LHCN-M2 (cell line): ENCODE measurements at places on chromosomes 13 and 19. TPM values are rescaled to one million over a fixed set of nuclear protein-coding genes. Genes with fewer than 3 reads are reported as not detected.
A peak's percentile ranks its signal among the peaks of the same experiment; 100 is the strongest.

- DNase-seq: peak; percentile 76
Measured at GRCh38 chr13:52405767-52406494, at the start of gene THSD1. Gene THSD1, minus strand, starts transcription at chr13:52406172. Its CDS starts 3,572 bp downstream, at chr13:52402600.

- DNase-seq: no peak
Measured at GRCh38 chr19:35265900-35266519, 2.8 kb upstream of the USF2 start.

DNA sequence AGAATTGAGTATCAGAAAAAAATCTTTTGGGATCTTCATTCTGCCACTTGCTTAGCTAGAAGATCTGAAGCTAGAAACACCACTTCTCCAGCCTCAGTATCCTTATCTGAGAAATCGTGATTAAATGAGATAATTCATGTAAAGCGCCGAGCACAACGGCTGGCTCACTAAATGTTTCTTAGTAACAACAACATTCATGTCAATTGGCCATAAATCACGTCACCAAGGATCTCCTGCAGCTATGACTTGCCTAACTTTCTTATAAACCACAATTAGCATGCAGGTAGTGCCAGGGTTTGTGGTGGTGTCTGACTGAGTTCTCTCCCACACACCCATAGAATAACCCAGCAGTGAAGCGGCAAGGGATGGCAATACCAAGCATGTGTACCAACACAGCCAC lies 501.3 kb downstream of the EFNB2 start:
- DNase-seq: no peak

GRCh38 chr13:43238341-43239083 lies 215.1 kb downstream of the DNAJC15 start:
- DNase-seq: no peak

GRCh38 chr13:34322014-34322742 lies 504.2 kb downstream of the RFC3 start:
- no peak for DNase-seq

GRCh38 chr19:36046443-36047050 lies 7.5 kb downstream of the THAP8 start:
- DNase-seq: no peak

- no peak for DNase-seq
Measured at GRCh38 chr13:34467450-34468083, 474.5 kb upstream of the NBEA start.

DNA sequence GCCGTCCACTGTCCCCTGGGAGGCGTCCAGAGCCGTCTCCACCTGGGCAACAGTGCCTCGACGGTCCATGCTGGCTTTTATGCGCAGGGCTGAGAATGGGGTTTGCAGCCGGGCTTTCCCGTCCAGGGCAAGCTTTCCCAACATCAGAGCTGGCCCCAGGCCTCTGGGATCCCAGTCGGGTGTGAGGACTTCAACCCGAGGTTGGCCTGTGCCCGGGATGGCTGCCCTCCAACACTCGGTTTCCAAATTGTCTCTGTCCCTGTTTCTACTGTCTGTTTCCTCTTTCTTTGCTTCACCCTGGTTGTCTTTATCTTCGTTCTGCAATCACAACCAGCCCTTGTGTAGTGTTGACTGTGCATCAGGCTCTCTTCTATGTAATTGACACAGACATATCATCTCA lies at the start of gene IFNL4:
TSS of gene IFNL4 (minus strand) at position 51 of the 400 bp plus-strand sequence.
- DNase-seq: no peak

DNA sequence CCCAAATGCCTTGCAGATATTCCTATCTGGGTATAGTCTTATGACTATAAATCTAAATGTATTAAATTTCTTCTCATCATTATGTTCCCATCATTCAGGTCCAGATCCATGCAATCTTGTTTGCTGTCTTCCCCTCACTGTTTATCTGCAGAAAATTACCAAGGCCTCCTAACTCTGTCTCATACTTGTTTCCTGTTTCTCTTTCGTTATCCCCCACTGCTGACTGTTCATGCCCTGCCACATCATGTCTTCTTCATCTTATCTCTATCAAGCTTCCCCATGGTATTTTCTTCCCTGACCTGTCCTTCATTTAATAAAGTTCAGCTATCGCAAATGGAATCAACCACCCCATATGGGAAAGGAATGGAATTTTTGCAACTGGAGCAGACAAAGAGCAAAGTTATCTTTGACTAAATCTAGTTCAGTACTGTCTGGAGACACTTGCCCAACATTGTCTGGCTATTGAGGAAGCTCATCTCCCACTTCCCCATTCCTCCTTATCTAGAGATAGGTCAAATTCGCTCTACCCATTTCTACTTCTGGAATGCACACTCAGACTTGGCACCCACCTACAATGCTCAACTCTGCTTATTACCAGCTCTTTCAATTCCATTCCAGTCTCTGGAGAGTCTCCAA lies 1358.1 kb downstream of the EFNB2 start:
- no peak for DNase-seq

DNA sequence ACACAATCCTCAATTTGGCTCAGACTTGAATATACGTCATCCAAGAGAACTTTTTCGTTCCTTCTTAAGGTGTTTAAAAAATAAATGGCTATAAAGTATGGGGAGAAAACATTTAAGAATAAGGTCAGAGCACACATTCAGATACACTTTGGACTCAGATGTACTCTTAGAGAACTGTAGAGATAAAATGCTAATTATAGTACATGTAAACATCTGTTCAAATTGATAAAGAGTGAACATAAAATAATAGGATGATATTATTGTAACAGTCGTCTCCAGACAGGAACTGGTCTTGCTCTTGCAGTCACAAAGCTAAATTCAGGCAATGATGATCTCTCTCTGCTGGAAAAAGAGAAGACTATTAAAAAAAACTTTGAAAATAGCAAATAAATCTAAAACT lies 91.4 kb downstream of the RBM26 start:
- DNase-seq: no peak

DNA sequence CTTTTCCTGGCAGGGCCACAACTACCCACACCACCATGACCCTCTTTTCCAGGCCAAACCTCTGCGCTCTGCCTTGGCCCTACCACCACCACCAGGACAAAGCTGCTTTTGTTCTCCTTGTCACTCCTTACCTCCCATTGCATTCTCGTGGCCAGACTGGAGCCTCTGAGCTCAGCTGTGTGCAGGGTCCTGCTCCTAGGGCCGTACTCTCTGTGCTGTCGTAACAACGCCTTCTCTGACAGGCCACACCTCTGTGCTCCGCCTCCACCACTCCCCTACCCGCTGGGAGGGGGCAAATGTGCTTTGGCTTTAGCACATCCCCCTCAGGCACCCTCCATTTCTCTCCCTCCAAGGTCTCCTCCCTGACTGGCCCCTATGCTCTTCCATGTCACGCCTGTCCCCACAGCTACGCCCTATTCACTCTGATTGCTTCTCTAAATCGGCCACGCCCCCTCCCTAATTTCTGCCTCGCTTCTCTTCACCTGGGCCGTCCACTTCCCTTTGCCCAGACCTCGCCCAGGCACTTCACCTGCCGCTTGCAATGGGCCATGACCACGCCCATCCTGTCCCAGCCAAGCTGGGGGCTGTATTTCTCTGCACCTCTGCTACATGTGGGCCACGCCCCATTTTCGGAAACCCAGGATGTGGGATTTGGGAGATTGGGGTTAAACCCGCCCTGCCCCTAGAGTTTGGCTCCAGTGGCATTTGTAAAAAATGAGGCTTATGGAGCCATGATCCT lies 472.3 kb downstream of the KLF12 start:
- DNase-seq: no peak

DNA sequence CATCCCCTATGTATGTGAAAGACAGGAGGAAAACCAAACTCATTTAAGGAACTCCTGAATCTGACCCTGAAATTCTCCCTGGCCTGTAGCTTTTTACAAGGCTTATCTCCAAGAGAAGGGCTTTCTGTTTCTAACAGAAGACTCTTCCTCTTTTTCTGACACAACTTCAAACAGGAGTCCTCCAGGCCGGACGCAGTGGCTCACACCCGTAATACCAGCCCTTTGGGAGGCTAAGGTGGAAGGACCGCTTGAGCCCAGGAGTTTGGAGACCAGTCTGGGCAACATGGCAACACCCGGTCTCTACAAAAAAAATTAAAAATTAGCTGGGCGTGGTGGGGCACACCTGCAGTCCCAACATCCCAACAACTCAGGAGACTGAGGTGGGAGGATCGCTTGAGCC lies 41.9 kb downstream of the CARS2 start:
- DNase-seq: no peak

DNA sequence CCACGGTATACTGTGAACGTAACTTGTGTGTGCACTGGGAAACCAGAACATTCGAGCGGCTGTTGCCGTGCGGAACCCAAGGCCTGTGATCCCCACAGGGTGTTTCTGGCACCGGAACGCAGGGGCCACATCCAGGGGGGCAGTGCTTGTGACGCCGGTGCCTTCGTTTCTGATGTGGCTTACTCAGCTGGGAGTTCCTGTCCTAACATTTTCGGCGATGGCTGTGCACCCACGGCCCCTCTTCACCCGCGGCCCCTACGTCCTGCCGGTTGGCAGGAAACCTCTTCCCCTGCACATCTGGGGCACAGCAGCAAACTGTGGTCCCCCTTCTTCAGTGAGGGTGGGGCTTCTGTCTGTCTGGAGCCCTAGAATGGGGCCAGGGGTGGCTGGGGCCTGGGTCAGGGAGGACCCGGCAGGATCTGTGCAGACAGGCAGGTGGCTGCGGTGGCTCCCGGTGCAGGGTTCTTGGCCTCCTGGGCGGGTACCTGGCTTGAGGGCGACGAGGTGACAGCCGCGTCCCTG lies 26.2 kb downstream of the CSNK1G2 start:
- DNase-seq: no peak

DNA sequence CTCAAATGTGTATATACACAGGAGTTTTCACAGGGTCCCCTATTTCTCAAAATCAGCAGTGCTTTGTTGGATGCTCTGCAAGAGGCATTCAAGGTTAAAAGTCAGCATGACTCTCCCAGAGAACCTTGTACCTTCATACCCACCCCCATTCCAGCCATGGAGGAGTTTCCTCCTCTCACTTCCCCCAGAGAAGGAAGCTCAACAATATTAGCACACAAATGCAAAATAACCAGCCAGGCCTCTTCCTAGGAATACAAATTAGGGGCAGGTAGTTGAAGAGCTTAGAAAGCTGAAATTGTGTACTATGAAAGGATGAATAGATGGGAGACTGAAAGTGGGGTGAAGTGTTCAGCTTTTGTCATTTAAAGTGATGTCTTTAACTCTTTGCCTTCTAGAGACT lies 43.8 kb downstream of the SPRY2 start:
- DNase-seq: no peak

DNA sequence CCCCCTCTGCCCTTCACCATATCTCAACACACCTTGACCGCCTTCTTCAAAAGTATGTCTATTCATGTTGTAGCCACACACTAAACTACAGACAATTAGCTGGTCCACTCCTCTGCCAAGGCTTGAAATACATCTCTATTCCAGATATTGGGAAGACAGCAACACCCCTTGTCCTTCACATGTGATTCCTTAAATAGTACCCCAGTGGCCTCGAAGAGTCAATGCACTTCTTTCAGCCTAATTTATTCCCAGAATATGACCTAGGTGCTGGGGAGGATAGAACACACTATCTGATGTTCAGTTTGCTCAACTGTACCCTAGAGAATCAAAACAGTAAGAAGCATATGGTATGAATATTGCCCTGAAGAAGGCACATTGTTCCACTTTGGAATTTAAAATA lies 82.4 kb upstream of the DACH1 start:
- DNase-seq: no peak

DNA sequence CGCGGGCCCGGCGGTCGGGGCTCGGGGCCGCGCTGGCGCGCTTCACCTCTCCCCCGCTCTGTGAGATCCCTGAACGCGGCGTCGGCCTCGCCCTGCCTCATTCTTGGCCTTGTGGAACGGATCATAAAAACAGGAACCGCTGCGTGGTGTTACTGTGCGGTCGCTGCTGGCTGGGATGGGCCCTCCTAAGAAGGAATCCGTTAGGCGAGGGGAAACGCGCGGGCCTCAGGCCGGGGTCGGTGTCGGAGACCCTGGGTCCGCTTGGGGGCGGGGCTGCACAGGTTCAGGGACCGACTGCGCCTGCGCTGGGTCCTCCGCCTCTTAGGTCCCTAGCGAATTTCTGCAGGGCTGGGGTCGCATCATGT lies 381 bp downstream of the CKAP2 start:
- peak; percentile 62 for DNase-seq

DNA sequence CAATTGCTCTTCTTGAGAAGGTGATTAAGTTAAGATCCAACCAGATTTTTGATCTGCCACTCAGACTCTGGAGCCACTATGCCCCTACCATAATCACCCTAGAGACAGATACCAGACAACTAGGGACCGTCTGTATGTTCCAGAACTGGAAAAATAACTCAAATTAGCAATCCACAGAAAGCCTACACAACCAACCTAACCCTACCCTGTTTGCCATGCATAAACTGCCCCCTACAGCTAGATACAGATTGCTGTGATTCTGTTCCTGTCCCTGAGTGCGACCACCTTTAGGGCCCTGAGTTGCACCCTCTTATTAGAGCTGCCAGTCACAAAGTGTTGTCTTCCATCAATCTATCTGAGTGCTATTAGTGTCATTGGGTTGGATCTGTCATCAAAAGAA lies 929.8 kb upstream of the SLITRK1 start:
- no peak for DNase-seq

GRCh38 chr13:97310809-97311436 lies 88.8 kb downstream of the MBNL2 start:
- no peak for DNase-seq

DNA sequence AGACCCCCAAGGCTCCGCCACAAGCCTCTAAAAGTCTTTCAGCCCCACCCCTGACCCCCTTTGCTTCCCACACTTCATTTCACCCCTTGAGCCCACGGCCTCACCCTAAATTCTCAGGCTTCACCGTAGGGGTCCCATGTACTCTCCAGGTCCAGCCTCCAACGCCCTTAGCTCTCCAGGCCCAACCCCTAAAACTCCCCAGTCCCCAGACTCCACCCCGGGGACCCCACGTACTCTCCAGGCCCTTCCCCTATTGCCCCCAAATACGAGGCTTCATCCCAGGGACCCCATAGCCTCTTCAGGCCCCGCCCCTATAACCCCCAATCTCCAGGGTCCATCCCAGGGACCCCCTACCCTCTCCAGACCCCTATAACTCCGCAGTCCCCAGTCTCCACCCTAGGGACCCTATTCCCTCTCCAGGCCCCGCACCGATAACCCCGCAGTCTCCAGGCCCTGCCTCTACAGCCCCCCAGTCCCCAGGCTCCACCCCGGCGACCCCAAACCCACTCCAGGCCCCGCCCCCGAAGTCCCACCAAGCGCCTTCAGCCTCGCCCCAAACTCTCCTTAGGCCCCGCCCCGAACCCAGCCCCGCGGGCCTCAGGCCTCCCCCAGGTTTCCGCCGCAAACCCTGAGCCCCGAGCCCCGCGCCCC lies 619 bp downstream of the MED16 start:
- DNase-seq: no peak

DNA sequence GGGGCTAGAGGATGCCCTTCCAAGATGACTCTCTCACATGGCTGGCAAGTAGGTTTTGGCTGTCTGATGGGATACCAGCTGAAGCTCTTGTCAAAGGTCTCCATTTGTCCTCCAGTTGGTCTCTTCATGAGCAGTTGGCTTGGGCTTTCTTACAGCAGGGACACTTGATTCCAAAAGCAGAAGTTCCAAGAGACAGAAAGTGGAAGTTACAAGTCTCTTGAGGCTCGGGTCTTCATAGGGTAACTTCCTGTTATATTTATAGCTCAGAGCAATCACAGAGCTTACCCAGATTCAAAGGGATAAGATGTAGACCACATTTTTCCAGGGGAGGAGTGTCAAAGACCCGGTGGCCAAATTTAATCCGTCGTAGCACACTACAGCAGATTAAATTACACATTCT lies 440.0 kb downstream of the RFC3 start:
- DNase-seq: peak; percentile 17

DPF1 gene
- total RNA-seq: 13.8 and 14.1 TPM in 2 replicates

SIGLEC8 gene
- not detected in 2 replicates for total RNA-seq

SYCN gene
- not detected in 2 replicates for total RNA-seq

WDR62 gene
- total RNA-seq: 22.0 and 23.6 TPM in 2 replicates

MAP4K1 gene
- 0.19 and 2.0 TPM in 2 replicates for total RNA-seq

ADGRL1 gene
- total RNA-seq: 0.45 and 1.6 TPM in 2 replicates

LRG1 gene
- total RNA-seq: 0.13 TPM in 1 of 2 replicates, not detected in the other

IFI30 gene
- total RNA-seq: 3.3 and 13.0 TPM in 2 replicates

FZR1 gene
- 56.5 and 60.1 TPM in 2 replicates for total RNA-seq
